ENCODE measurements at places on chromosomes 4 and X.

- DNase-seq = no peak
Observed at GRCh38 chr4:183299464-183299863, 20.6 kb downstream of the CLDN22 start.

GRCh38 chrX:44903107-44903506 is 30.1 kb downstream of the KDM6A start:
- DNase-seq = no peak

DNA sequence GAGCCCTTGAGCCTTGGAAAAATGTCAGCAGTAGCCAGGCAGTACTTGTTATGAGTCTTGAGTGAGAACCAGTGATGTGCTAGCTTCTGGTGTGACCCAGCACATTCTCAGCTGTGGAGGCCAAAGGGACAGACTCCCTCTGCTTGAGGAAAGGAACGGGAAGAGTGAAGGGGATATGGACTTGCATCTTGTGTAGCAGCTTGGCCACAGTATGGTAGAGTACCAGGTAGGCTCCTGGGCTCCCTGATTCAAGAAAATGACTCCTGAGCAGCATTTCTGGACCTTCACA is 1601.9 kb upstream of the ADGRL3 start:
- no peak for DNase-seq

DNA sequence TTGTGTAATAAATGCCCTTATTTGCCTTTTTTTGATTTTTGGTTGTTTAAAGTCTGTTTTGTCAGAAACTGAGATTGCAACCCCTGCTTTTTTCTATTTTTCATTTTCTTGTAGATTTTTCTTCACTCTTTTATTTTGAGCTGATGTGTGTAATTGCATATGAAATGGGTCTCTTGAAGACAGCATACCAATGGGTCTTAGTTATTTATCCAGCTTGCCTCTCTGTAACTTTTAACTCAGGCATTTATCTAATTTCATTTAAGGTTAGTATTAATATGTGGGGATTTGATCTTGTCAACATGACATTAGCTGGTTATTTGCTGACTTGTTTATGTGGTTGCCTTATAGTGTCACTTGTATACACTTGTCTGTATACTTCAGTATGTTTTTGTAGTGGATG is 378.0 kb downstream of the CPXCR1 start:
- no peak for DNase-seq

GRCh38 chrX:100440006-100440405 is 29.9 kb upstream of the PCDH19 start:
- no peak for DNase-seq

DNA sequence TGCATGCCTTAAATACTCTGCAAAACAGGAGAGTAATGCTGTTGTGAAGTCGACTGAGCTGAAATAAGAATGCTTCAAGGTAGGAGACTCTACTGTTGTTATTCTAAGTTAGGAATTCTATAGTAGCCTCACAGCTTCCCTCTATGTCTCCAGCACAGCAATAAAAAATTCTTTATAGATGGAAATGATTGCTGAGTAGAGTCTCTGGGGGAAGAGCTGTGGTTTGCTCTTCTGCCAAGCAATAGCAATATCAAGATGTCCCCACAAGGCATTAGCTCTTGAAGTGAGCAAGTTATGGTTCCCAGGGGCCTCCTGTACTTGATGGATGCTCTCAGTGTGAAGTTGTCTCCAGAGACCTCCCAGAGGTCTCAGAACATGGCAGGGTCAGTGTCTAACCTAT is 880.6 kb upstream of the FRG1 start:
- DNase-seq = no peak

GRCh38 chrX:151985955-151986354 is 11.5 kb upstream of the GABRE start:
- no peak for DNase-seq

GRCh38 chr4:117770269-117771102 is 263.8 kb upstream of the NDST3 start:
- DNase-seq = peak; percentile 30

DNA sequence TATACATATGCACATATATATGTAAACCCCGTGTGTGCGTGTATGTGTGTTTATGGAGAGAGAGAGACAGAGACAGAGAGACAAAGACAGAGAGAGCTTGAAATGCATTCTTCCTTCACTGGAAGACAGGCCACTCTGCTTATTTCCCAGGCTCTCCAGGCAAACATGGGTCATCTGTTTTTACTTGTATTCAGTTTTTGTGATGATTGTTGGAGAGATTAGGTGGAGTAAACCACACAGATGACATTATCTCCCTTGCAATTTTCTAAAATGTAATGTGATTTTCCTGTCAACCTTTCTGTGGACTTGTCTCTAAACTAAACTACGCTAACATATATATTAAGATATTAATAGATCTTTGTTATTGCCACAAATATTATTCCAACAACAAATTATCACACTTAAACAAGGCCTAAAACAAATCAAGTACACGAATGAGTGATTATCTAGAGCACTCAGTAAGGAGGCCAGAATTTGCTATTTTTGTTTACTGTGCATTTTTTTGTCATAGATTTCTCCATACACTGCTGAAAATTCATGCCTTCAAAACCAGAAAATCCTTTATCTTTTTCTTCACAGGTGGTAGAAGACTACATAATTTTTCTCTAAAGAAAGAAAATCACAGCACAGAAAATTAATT is 251.8 kb upstream of the SLIT2 start:
- no peak for DNase-seq

GRCh38 chr4:150477869-150478268 is 104.1 kb upstream of the MAB21L2 start:
- no peak for DNase-seq

GRCh38 chr4:151227172-151227571 is 49.8 kb upstream of the PRSS48 start:
- no peak for DNase-seq

GRCh38 chr4:38837849-38838248 is 18.8 kb downstream of the TLR6 start:
- DNase-seq = no peak

- DNase-seq = no peak
Observed at GRCh38 chrX:111831343-111831742, 44.6 kb upstream of the TRPC5OS start.

GRCh38 chr4:58825278-58825677 is 1715.1 kb upstream of the IGFBP7 start:
- DNase-seq = no peak

- no peak for DNase-seq
Observed at GRCh38 chr4:170374770-170375169, 285.0 kb upstream of the AADAT start.

DNA sequence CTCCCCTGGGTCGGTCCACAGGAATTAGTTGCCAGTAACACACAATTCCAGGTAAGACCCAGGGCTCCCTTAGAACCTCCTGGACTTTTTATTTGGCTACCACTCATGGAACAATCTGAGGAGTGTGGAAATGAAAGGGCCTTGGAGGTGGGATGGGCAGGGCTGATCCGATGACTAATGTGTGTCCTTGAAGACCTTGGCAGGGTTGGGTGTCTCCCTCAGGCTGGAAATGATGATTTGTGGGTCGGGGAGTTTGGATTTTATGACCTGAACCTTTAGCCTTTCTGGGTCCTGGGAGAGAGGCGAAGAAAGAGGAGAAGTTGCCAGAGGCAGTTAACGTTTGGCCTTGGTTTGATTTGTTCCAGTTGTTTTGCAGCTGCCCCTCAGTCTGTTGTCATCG is 425.0 kb downstream of the MID1IP1 start:
- DNase-seq = no peak

- DNase-seq = peak; percentile 79
Observed at GRCh38 chr4:105191621-105192210, 45.0 kb downstream of the TET2 start.

DNA sequence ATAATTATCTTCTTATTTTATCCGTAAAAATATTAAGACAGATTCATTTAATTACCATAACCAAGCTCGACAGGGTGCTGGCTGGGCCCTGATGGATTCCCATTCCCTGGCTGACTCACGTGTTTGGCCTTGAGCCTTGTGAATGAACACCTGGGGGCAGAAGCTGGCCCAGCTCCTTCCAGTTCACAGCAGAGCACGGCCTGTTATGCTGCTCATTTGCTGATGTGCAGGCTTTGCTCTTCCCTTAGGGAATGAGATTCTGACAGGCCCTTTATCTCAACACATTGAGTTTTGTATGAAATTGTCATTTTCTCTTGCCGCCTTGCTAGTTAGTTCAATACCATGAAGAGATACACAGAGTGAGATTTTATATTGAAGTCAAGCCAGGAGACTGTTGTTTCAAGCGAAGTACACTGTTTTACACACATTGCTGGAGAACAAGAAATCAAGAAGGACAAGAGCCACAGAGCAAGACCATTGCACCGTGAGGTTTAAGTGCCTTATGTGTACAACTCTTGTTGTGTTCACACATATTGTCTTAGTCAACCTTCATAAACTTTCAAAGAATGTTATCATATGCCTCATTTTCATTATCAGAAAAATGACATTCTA is 1583.3 kb downstream of the STIM2 start:
- no peak for DNase-seq

GRCh38 chrX:84216406-84216805 is 28.4 kb upstream of the RPS6KA6 start:
- no peak for DNase-seq

DNA sequence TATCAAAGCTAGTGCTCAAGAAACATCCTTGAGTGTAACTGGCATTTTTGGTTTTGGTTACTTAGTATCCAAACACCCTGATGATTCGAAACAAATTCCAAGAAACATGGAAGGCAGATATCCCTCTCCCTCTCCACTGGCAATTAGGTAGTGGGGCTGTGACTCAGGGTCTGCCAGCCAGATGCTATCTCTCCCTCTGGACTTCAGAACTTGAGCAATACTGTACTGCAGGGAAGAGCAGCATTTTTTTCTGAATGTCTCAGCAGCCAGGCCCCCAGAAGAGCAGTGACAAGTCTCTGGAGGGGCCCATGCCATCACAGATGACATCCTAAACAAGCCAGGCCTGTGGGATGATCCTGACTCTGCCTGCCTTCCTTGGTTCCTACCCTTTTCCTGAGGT is 37.3 kb upstream of the BCORL1 start:
- no peak for DNase-seq

DNA sequence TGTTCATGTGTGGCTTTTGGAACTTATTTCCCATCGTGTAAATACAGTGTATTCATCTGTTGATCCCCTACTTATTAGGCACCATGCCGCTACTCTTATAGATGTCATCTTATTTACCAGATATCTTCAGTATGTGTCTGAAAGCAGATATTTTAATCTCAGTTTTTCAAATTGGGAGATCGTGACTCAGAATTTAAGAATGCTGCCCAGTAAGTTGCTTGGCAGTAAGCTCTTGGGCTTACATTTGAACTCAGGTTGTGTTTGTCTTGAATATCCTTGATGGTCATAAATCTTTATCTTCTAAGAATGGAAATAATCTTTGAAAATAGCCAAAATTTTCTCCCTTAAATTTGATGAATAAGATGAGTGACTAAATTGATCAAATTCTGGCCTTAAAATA is 45.9 kb upstream of the RPA4 start:
- no peak for DNase-seq

- DNase-seq = no peak
Observed at GRCh38 chr4:109389369-109390114, 44.1 kb upstream of the SEC24B start.

DNA sequence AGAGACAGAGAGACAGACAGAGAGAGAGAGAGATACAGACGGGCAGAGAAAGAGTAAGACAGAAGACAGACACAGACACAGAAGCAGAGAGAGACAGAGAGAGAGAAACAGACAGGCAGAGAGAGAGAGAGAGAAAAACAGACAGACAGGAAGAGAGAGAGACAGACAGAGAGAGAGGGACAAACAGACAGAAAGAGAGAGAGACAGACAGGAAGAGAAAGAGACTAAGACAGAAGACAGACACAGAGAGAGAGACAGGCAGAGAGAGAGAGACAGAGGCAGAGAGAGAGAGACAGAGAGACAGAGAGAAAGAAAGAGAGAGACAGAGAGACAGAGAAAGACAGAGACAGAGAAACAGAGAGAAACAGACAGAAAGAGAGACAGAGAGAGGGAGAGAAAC is 27.2 kb upstream of the NAA11 start:
- no peak for DNase-seq

- no peak for DNase-seq
Observed at GRCh38 chrX:107579956-107580355, 48.4 kb upstream of the PRPS1 start.

- no peak for DNase-seq
Observed at GRCh38 chr4:172838111-172838510, 330.5 kb upstream of the GALNT7 start.

- no peak for DNase-seq
Observed at GRCh38 chrX:34873500-34874225, 68.9 kb upstream of the FAM47B start.

GRCh38 chr4:80125252-80126177 is 52.5 kb upstream of the ANTXR2 start:
- no peak for DNase-seq

DNA sequence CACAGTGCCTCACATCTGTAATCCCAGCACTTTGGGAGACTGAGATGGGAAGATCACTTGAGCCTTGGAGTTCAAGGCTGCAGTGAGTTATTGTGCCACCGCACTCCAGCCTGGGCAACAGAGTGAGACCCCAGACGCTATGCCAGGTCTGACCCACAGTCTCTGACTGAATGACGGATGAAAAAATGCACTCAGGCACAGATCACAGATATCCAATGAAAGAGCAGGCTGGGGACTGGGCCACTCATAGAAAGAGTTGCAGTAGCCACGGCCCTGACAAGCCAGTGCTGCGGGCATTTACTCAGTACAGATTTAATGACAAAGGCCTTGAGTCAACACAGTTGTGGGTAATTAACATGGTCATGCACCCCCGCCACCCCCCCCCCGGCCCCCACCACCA is 22.7 kb downstream of the NUDT6 start:
- no peak for DNase-seq

- no peak for DNase-seq
Observed at GRCh38 chrX:79089896-79090584, 54.4 kb upstream of the GPR174 start.

DNA sequence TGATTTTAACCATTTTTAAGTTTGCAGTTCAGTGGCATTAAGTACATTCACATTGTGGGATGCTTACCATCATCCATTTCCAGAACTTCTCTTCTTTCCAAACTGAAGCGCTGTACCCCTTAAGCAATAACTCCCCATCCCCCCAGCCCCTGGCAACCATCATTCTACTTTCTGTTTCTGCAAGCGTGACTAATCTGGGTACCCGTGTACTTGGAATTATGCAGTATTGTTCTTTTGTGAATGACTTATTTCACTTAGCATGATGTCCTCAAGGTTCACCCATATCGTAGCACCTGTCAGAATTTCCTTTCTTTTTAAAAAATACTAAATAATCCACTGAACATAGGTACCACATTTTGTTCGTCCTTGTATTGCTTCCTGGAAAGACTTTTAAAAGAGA is 32.9 kb downstream of the USP9X start:
- no peak for DNase-seq

DNA sequence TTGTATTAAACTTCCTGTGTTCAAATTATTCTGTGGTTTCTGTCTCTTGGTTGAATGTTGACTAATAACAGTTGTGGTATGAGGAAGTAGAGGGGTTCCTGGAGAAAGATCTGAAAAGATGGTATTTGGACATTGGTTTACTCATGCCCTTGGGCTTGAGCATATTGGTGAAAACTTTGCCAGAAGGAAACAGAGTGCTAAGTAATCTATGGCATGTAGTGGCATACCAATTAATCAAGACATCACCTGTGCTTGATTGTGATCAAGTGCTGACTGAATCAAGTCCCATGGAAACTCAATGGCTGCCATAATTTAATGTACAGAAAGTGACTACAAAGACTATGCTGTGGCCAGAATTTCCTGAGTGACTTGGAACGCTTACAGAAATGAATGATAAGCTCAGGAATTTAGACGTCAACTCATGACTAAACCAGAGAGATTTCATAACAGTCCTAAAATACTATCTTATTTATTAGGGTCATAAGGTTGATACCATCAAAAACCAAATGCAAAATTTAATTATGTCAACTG is 2062.9 kb downstream of the ARAP2 start:
- DNase-seq = peak; percentile 46

- peak; percentile 44 for DNase-seq
Observed at GRCh38 chrX:106894392-106894909, 8.7 kb downstream of the RIPPLY1 start.
